ENCODE measurements at places on chromosomes 7 and 10.

- DNase-seq, result no peak
Measured at GRCh38 chr10:19775296-19775695, 40.9 kb upstream of the PLXDC2 start.

DNA sequence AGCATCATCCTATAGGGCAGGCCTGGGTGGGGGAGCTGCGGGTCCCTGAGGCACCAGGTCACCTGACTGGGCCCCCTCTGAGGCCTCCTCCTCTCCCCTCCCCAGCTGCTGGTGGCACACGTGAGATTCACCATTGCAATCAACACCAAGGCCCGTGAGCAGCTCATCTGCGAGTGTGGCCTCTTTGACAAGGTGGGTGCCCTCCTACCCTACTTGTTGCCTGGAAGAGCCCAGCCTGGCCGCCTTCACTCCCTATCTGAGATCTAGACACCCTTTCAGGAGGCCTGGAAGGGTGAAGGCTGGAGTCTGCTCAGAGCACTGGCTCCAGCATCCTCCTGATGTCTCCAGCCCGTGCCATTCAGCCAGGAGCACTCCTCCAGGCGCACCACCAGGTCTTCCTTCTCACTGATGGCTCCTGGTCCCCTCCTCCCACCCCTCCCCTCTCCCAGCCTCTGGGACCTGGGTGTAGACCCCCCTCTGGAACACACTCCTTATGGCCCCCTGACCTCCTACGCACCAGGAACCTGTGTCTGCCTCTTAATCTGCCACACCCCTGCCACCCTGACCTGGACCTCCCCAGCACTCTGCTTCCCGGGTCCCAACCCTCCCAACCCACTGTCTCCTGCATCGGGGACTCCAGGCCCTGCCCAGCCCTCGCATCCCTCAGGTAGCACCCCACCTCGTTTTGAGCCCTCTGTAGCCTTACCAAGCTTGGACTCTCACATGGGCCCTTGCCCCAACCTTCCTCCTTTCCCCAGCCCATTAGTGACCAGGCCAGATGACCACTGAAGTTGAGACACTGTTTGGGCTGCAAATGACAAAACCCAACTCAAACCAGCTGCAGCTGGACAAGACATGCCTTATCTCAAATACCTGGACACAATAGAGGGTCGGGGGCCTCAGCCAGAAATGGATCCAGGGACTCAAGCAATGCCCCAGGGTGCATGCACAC, 67.5 kb downstream of the ALOX5 start:
- no peak for DNase-seq

- DNase-seq, result no peak
Measured at GRCh38 chr10:36779238-36779846, 346.1 kb upstream of the ANKRD30A start.

DNA sequence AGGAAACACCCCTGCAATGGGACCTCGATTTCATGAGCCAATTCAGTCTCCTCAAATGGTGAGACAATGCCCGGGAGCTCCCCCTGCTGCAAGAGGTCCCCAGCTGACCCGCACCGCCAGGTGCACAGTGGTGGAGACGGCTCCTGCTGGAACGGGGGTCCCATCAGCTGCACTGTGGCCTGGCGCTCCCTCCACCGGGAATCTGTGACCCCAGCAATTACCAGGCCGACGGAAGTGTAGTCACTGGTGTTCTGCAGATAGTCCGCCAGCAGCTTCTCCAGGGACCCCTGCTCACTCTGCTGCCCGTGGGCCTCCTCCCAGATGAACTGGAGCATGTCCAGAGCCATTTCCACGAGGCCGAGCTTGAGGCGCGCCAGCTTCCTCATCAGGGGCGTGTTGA, 64.9 kb upstream of the NKX6-2 start:
- no peak for DNase-seq

DNA sequence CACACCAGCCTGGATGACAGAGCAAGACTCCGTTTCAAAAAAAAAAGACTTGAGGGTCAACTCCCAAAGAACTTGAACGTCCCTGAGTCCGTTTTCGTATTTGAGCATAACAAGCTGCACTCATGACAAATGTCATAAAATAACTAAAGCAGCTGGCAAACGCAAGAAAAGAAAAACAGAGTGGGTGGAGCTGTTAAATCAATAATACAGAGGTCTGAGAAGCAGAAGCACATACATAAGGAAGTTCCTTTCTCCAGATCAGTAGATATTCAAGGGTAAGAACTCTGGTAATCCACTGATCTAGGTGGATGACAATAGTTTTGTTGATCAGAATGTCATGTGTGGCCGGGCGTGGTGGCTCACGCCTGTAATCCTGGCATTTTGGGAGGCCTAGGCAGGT, 150.1 kb downstream of the FAM107B start:
- DNase-seq, result no peak

DNA sequence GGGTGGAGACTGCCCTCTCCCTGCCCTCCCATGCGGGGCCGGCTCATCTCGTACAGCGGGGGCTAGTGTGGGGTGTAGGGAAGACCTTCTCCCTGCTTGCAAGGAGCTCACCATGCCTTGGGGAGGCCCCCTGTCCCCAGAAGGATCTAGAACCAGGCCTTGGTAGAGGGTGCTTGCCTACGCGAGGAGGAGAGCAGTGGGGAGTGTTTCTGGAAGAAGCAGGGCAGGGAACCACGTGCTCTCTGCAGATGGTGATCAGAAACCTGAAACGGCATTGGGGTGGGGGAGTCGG, 2.7 kb downstream of the MAFK start:
- DNase-seq, result no peak

DNA sequence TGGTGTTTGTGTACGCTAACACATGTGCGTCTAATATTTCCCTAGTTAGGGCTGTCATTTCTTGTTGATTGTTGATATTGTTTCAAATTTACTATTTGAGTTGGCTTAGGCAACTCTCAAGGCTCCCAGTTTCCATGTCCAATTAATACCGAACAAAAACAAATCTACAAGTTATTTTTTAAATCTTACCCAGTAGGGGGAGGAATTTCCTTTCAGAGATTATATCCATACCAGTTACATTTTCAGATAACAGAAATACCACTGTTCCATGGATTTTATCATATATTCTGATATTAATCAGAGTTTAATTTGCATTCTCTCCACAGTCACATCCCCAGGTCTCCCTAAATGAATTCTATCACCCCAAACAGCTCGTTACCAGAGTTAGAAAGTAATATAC, 7.2 kb upstream of the AKR1B10 start:
- no peak for DNase-seq

Data from CD8-positive, alpha-beta T cell (primary cell).